ENCODE measurements at places on chromosomes 11 and 22.

DNA sequence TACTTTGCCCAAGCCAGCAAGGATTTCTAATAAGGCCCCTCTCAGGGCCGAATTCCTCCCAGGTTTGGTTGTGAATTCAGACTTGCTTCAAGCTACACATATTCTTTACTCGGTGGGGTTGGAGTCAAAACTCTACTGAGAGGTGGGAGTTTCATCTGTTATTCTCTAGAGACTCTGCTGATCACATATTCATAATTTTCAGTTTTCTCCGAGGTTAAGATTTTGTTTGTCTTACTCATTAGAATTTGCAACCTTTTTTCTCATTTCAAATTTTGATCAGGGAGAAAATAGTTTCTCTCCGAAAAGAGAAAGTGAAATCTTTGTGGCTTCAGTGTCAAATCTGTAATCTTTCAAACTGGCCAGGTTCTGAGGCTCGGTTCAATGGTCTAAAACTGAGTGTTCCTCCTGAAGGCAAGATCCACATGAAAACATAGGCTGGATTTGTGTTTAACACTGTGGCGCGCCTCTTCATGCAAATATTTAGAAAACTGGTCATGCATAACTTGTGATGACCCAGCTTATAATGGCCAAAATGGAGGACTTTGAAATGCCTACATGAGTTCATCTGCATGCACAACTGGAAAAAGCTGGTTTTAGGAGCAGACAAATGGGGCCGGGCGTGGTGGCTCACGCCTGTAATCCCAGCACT is 21.5 kb upstream of the GSTP1 start:
- DNase-seq, result no peak

DNA sequence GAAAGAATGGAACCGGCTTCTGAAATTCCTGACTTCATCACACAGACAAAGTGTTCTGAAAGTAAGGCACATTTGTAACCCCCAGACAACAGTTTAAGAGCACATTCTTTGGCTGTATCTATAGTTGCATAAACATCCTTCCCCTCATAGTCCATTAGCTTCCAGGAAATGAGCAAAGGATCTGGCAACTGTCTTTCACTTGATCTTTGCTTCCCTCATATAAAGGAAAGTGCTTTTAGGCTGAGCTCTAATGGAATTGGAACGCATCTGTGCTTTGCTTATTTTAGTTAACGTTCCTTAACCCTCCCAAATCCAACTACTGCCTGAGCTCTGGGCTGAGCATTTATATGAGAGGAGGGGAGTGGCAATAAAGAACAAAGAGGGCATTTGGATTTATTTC is 76.9 kb upstream of the API5 start:
- no peak for DNase-seq

DNA sequence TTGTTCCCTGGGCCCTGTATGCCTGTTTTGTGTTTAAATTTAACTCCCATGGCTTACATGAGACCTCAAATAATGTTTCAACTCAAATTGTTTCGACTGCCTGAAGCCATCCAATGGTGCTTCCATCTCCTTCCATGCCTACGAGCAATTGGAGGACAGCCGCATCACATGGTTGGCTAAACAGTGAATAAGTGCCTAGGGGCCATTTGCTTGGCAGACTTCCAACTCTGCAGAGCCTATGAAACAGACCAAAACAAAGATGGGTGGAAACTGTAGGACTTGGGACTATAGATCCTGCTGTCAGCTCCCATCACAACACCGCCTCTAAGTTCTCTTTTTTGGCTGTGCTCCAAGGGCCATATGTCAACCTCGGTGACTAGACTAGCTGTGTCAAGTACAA is 84.1 kb downstream of the PARVA start:
- no peak for DNase-seq

GRCh38 chr11:18794956-18795355 is 3.4 kb upstream of the PTPN5 start:
- no peak for DNase-seq

DNA sequence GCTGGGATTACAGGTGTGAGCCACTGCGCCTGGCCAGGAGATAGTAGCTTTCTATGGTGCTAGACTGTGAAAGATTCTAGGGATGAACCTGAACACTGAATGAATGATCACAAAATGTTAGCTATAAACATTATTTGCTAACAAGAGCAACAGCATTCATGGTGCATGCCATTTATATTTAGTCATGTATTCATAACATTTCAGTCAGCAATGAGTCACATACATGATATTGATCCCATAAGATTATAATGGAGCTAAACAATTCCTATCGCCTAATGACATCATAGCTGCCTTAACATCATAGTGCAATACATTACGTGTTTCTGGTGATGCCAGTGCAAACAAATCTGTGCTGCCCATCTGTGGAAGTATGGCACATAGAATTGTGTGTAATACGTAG is 164.1 kb downstream of the ARHGAP42 start:
- DNase-seq, result no peak

- no peak for DNase-seq
These were observed 47.1 kb downstream of the MYH9 start for GRCh38 chr22:36340621-36341020.

DNA sequence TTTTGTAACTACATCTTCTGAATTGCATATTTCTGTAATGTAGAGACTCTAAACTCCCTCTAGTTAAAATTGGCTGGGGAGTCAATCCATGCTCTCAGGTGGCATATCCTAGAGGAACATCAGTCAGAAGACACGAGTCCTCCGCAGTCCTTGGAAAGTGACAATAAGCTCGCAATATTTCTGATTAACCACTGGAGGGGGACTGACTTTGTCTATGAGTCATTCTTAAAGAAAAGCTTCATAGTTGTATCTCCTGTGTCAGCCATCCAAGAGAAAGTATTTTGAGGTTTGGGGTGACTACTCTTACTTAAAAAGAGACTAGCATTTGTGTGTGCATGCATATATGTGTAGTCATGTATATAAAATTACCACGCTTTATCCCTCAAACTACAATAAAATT is 60.2 kb downstream of the SLN start:
- no peak for DNase-seq

DNA sequence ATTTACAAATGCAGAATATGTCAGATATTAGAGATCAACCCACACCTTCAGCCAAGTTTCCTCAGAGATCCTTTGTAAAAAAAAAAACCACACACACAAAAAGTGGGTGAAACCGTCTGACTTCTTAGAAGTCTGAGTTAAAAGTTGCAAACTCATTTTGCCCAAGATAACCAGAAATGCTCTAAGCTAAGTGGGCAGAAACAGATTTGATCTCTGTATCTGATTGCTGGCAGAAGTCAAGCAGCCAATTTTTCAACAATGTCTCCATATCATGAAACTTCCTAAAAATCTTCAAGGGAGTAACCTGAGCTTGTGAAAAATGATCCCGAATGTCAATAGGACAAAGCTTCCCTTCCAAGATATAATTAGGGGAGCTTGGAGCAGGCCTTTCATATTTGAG is 28.6 kb upstream of the ATXN10 start:
- no peak for DNase-seq

- DNase-seq, result no peak
These were observed 13.4 kb upstream of the CREB3L1 start for GRCh38 chr11:46264030-46264429.

GRCh38 chr22:36377022-36377631 is 10.6 kb downstream of the MYH9 start:
- no peak for DNase-seq

DNA sequence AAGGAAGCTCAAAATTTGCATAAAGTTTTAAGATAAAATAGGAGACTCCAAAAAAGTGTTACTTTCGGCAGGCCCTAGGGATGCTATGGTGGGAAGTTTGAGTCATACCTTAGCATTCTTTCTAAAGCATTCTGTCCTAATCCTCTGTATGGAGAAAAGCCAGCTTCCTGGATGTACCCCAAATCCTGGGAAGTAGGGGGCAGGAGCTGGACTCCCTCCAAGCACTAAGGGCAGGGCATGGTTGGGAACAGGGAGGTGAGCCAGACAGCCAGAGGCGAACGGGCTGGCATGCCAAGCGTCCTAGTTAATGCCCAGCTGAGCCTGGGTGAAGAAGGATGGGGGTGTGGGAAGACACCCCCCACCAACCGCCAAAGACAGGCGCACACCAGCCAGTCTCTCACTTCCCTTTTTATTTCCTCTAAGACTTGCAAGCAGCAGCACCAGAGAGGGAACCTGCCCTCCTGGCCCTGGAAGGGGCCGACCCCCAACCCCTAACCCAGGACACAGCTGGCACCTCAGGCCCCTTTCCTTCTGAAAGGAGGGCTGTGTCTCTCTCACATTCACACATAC is 23.9 kb downstream of the RTN4RL2 start:
- no peak for DNase-seq

GRCh38 chr11:61173456-61173855 is 12.2 kb upstream of the VPS37C start:
- DNase-seq, result no peak

- DNase-seq, result no peak
These were observed 49.2 kb downstream of the CNTN5 start for GRCh38 chr11:99069856-99070444.

- no peak for DNase-seq
These were observed 14.8 kb downstream of the ARFGAP2 start for GRCh38 chr11:47161890-47162289.

DNA sequence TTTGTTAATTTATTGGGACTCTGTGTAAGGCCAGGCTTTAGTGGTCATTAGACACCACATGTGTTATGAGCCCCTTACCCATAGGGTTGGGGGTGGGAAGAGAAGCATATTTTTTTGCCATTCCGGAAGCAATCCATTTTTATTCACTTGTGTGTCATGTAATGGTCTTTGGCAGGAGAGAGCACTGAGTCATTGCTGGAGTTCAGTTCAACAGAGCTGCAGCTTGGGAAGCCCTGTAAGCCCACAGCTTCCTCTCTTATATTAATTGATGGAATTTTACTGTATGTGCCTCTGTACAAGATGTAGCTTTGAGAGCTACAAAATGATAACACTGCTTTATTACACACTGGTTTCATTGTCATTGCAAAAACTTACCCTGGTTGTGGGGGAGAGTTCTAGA is 177.3 kb upstream of the SORL1-AS1 start:
- peak; percentile 84 for DNase-seq
